ENCODE measurements at places on chromosomes 2 and 18.

- no peak for DNase-seq
These were observed 122.0 kb upstream of the RNU4ATAC start for GRCh38 chr2:121408641-121409040.

- DNase-seq = no peak
These were observed 24.7 kb upstream of the SP3 start for GRCh38 chr2:173989884-173990215.

- DNase-seq = no peak
These were observed 760 bp upstream of the CNOT11 start for GRCh38 chr2:101251844-101252407.

GRCh38 chr2:134336352-134336751 lies 82.5 kb downstream of the MGAT5 start:
- no peak for DNase-seq

DNA sequence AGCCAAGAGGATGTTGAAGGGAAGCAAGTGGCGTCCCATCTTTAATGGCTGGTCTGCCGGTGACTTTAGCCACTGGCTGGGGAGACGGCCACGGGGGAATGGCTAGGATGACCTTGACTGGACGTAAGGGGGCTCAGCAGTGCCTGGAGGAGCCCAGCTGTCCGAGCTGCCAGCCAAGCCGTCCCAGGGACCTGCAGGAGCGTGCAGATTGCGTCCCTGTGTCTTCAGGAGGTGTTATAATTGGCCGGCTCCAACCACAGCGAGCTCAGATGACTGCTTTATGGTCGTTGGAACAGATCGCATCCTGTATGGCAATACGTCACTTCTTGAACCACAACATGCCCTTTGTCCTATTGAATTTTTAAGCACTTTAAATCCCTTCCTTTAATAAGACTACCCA lies 204.6 kb downstream of the EIPR1 start:
- DNase-seq = no peak

DNA sequence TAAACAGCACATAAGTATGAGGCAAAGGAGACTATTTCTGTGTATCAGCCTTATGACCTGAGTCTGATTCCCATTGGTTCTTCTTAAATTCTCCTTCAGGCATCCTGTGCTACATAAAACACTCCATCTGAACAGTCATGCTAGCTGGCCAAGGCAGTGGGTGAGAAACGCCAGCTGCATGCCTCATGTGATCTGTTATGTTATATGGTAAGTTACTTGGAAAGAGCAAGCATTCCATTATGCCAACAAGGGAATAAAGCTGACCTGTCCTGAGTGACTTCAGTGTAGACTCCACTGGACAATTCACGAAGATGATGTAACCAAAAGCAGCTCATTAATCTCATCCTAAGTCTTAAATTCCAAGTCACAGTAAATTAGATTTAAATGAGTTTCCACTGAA lies 216.5 kb upstream of the FN1 start:
- DNase-seq = no peak

- DNase-seq = no peak
These were observed 248.8 kb downstream of the EIPR1 start for GRCh38 chr2:3128786-3129185.

DNA sequence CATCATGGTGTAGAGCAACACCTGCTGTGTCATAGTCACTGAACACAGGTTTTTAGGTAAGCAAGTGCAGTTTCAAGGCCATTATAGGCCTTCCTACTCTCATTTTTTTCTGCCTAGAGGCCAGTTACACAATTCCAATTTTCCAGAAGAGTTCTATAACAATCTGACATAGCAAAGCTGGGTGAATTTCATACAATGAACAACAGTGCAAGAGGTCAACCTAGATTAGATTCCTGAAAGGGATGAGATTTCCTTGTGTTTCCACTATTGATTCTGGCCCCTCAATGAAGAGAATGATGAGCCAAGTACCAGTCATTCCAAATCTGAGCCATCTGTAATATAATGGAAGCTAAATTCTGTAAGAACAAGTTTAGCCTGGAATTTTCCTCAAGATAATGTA lies 15.3 kb upstream of the CD28 start:
- no peak for DNase-seq

GRCh38 chr18:10265560-10266333 lies 188.7 kb upstream of the APCDD1 start:
- no peak for DNase-seq

- no peak for DNase-seq
These were observed 34.2 kb downstream of the RAB10 start for GRCh38 chr2:26067980-26068507.

- DNase-seq = no peak
These were observed 189.4 kb upstream of the ARL4C start for GRCh38 chr2:234686088-234686890.

DNA sequence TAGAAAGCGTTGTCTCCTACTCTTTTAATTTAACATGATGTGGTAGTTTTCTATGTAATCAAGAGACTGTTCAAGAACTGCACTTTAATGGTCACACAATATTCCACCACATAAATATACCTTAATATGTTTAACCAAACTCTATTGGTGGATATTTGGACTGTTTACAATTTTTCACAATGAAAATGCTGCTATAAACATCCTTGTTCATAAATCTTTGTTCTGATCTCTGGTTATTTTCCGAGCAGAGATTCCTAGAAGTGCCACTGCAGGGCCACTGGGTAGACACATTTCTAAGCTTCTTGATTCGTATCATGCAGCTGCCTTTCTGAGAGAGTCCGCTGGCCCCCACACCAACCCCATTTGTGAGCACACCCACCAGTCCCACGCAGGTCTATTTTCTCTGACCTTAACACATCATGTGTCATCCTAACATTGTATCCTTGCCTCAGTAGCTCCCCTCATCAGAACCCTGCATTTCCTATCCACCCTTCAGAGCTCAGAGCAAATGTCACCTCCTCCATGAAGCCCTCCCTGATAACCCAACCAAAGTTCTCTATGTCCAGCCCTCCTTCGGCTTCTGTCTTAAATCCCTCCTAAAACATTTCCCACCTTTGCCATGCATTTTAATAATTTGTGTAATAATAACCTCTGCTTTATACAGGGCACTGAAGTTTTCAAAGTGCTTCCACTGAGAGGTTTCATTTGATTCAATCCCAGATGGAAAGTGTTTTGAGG lies 26.6 kb downstream of the KCNK3 start:
- no peak for DNase-seq
